Heart right ventricle (tissue), 16 donors: ENCODE measurements at places on chromosomes 12 and 14.

- H3K4me1 ChIP-seq = no peaks in the 10 kb centered on the region
- no peaks in the 10 kb centered on the region for H3K36me3 ChIP-seq
- no peak overlapping the region for H3K27ac ChIP-seq
Measured at GRCh38 chr12:28937196-28937595, 211.9 kb upstream of the FAR2 start.

DNA sequence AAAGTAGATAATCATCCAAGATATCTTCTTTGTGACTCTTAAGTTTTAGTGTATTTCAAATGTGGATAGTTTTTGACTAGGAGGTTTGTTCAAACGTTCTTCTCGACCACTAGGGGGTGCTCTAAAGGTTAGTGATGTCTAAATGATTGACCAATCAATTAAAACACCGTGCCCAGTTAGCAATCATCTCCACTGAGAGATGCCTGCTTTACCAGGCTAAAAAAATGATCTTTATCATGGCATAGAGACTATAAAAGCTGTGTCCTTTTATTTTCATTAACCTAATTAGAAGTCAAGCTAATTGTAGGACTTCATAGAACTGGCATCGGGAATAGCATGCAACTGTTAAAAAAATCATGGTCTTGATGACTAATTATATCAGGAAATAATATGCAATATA is 153.9 kb downstream of the PRKCH start:
- H3K4me3 ChIP-seq = no peak overlapping the region
- DNase-seq = no peak
- no peaks in the 10 kb centered on the region for H3K27me3 ChIP-seq
- peak overlapping the region; percentile 87 for H3K27ac ChIP-seq
- H3K4me1 ChIP-seq = peaks cover 80% of the 10 kb centered on the region

- H3K36me3 ChIP-seq = no peaks in the 10 kb centered on the region
- H3K27me3 ChIP-seq = peaks cover 13% of the 10 kb centered on the region
- H3K4me3 ChIP-seq = no peak overlapping the region
- peaks cover 58% of the 10 kb centered on the region for H3K4me1 ChIP-seq
- H3K27ac ChIP-seq = no peak overlapping the region
Measured at GRCh38 chr14:91330856-91331255, 86.4 kb upstream of the GPR68 start.

DNA sequence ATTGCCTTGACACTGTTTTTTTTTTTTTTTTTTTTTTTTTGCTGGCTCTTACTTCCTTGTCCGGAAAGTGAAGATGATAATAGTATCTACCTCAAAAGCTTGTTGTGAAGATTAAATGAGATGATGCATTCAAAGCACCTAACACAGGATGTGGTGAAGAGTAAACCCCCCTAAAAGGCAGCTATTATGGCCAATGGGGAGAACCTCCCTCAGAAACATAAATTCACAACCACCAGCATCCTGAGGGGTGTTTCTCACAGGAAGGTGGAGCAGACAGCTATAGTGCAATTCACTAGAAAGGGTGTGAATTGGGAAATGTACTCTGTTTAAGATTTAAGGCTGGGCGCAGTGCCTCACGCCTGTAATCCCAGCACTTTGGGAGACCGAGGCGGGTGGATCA is 85.4 kb upstream of the CRY1 start:
- DNase-seq = no peak
- peaks cover 10% of the 10 kb centered on the region for H3K27me3 ChIP-seq
- no peaks in the 10 kb centered on the region for H3K36me3 ChIP-seq
- H3K27ac ChIP-seq = no peak overlapping the region
- H3K4me1 ChIP-seq = no peaks in the 10 kb centered on the region

GRCh38 chr14:68916358-68916941 is 62.7 kb downstream of the ACTN1 start:
- peaks cover 13% of the 10 kb centered on the region for H3K4me1 ChIP-seq
- H3K27ac ChIP-seq = peak overlapping the region; percentile 26
- DNase-seq = no peak
- no peak overlapping the region for H3K4me3 ChIP-seq
- H3K27me3 ChIP-seq = no peaks in the 10 kb centered on the region

DNA sequence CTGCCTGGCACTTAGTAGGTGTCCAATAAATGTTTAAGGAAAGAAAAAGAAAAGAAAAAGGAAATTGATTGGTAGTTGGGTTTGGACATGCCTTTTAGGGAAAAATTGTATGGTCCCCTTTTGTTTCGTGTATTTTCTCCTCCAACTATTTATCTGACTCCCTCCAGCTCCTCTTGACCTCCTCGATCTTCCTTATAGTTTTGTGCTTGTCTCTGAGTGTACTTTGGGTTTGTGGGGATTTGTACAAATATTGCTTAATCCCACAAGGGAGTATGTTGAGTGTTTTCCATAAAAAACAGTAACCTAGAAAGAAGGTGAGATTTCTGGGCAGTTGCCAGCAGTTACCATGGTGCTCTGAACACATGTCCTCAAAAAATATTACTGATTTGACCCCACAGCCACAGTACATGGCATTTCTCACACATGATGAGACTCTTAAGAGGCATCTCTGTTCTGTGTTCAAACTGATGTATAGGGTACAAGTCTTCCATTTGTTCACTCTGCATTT is 15.7 kb downstream of the PLEKHG7 start:
- no peaks in the 10 kb centered on the region for H3K27me3 ChIP-seq
- H3K27ac ChIP-seq = no peak overlapping the region
- no peak overlapping the region for H3K4me3 ChIP-seq
- no peaks in the 10 kb centered on the region for H3K4me1 ChIP-seq
